ENCODE measurements at places on chromosomes 11 and 22.

DNA sequence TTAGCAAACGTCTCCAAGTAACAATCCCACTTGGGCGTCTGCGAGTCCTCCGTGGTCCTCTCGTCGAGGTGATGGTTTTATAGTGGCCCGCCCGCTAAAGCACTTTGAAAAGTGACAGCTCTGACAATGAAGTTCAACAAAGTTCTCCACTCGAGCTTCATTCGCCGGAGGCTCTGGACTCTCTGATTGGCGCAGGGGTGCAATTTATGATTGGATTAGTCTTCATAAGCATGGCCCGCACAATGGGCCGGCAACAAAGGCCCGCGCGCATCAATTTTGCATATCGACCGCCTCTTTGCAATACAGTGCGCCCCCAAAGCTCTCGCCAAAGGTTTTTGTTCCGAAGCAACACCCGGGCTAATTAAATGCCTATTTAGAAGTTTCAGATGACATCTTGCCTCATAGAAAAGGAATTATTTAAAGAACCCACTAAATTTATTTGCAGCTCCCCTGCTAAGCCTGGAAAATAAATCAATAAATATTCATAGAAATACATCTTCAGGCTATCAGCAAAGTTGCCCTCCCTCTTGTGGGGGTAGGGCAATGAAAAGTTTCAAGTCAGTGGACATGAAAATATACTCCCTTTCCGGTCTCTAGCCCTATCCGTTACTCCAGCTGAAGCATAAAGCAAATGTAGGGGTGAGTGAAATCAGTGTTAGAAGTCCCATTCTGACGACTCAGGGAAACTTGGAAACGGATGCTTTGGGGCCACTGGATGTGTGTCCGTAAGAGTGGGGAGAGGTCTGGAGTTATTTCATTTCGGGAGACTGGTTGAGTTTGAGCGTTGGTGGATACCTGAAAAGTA, at the start of gene DBX1:
DBX1 (minus strand) TSS at position 51 of the 805 bp plus-strand sequence. CDS start 151 bp downstream, outside the sequence.
- no peak for DNase-seq

DNA sequence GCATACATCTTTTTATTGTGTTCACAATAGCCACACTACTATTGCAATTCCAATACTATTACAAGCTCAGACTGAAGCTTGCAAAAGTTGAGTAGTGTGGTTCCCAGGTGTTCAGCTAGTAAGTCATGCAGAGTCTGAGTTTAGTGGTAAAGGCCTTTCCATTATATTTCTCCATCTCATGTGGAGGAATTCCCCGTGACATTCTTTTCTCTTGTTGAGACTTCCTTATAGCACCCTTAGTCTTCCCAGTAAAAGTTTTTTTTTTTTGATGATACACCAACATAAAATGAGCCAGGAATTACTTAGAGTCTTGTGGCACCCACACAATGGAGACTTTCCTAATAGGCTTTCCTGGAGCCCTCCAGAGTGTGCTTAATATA, 110.8 kb downstream of the UVRAG start:
- DNase-seq: no peak

- DNase-seq: no peak
Observed at GRCh38 chr11:47394050-47394321, 14.4 kb upstream of the SLC39A13 start.

- DNase-seq: no peak
Observed at GRCh38 chr11:134363161-134363560, 31.4 kb downstream of the GLB1L2 start.

DNA sequence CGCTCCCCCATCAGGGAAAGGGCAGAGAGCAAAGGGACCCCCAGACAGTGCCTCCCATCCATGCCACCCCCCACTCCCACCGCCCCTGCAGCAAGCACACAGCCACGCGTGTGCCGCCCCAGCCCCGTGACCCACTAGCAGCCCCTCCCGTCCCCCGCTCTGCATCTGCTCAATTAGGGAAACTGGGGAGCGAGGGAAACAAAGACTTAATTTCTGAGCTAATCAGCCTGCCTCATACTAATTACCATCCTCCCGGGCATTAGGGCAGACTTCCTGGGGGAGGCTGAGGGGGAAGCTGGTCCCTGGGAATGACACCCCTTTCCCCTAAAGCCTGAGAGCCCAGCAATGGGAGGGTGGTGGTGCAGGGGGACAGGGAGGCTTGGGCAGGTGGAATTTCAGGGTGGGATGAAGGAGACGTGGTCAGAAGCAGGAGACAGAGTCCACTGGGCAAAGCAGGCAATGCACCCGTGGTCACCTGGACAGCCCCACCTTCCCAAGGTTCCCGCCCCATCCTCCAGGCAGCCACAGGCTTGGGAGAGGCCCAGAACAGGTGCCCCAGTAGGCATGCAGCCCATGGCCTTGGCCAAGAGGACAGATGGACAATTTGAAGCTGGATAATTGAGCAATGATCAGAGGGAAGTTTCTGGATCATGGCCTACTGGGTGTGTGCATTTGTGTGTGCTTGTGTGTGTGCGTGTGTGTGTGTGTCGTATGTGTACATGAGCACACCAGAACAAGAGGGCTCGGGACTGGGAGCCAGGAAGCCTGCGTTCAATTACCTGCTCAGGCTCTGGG, 20.6 kb downstream of the ELFN2 start:
- no peak for DNase-seq

DNA sequence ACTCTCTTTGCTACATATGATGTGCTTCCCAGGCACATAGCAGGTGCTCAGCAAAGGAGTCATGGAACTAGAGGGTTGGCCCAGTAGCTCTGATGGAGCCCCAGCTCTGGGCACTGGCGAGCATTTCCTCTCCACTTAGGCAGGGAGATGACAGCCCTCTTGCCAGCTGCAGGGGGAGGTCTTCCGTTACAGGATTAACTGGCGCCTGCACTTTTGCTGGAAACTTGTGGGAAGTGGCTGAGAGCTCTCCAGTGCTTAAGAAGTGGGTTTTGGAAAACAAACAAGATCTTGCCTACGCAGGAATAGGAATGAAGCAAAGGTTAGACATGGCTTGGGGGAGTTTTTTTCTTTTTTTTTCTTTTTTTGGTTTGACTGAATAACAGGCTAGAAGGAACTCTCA, 75.5 kb downstream of the MICAL2 start:
- DNase-seq: no peak

DNA sequence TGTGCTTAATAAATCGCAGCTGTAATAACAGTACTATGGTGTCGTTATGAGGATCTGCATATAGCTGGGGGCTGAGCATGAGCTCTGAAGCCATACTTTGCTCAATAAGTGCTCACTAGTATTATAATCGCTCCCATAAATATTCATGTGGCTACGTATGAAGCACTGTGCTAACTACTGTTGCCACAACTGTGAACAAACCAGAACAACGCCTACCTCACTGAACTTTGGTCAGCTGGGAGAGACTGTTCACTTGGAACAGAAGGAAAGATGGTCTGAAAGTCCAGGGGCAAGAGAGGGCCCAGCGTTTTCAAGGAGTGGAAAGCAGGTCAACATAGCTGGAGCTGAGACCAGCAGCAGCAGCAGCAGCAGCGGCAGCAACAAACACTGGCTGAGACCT, 141.6 kb downstream of the EFCAB6 start:
- no peak for DNase-seq

DNA sequence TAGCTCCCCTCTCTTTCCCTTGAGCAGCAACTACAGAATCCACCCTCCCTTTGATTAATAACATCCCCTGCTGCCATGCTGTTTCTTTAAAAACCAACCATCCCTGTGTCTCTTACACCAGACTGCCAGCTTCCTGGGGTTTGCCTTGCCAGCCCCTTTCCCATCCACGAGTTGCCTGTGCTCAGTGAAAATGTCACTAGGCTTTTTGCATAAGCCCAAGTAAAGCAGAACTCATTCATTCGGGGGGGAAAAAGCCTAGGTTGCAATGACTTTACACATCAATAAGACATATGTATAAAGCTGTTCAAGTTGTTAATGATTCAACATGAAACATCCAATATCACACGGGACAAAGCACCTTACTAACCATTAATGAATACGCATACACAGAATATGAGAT, 398.7 kb downstream of the OPCML start:
- no peak for DNase-seq

DNA sequence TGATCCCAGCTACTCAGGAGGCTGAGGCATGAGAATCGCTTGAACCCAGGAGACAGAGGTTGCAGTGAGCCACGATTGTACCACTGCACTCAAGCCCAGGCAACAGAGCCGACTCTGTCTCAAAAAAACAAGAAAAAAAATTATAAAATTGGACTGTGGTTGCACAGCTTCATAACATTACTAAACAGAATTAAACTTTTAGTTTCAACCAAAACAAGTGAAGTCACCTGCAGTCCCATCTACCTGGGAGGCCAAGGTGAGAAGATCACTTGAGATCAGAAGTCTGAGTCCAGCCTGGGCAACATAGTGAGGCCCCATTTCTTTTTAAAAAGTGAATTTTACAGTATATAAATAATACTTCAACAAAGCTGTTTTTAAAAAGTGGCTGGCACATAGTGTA, 47.8 kb upstream of the CD5 start:
- no peak for DNase-seq

Data from activated CD4-positive, alpha-beta memory T cell treated with anti-CD3 and anti-CD28 coated beads, Interleukin-2, amount 10 ng/mL, durations not matched to agents 7 days and 5 days (primary cell).